Skin of body (tissue), 3 donors: ENCODE measurements at places on chromosomes 3 and 15. TPM values are rescaled to one million over a fixed set of nuclear protein-coding genes. Genes with fewer than 3 reads are reported as not detected.

Gene ZNF660
- 4.1 TPM for total RNA-seq

Gene CLRN1
- not detected for total RNA-seq

Gene SPINK8
- total RNA-seq, result not detected

Gene RARRES1
- 4.9 TPM for total RNA-seq

Gene B3GNT5
- 23.4 TPM for total RNA-seq

Gene VILL
- total RNA-seq, result 15.4 TPM

Gene NMNAT3
- total RNA-seq, result 6.7 TPM

Gene THAP10
- total RNA-seq, result 2.1 TPM

Gene NECTIN3
- 13.7 TPM for total RNA-seq

Gene C3orf85
- total RNA-seq, result not detected

Gene ZNF621
- 12.9 TPM for total RNA-seq

Gene VPS13C
- total RNA-seq, result 81.8 TPM
